Astrocyte (in vitro differentiated cells and primary cell): ENCODE measurements at places on chromosomes 5 and 9.

- no peak for DNase-seq
Observed at GRCh38 chr5:91188755-91189154, 194.4 kb downstream of the ARRDC3 start.

DNA sequence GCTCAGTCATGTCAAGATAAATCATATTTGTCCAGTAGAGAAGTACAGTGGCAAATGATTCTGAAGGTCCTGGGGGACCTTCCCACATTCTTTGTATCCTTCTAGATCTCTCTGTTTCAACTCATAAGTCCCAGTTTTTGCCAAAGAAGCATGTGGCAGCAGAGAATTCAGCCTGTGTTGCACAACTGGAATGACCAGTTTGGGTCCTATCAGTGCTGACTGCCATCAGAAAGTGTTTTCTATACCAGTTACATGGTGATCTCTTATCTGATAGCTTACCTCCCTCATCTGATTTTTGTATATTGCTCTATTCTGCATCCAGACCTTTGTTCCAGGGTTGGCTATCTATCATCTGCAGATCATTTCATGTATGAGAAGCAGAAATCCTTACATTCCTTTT is 21.7 kb downstream of the GM2A start:
- no peak for DNase-seq

GRCh38 chr5:60836131-60836530 is 7.9 kb downstream of the ELOVL7 start:
- no peak for DNase-seq

GRCh38 chr5:54230936-54231685 is 79.3 kb downstream of the ARL15 start:
- DNase-seq: no peak

- no peak for DNase-seq
Observed at GRCh38 chr9:69197687-69198086, 23.6 kb downstream of the TJP2 start.

- no peak for DNase-seq
Observed at GRCh38 chr5:96127538-96127937, 165.9 kb upstream of the ELL2 start.

- no peak for DNase-seq
Observed at GRCh38 chr5:29889051-29889450, 1304.4 kb upstream of the CDH6 start.

DNA sequence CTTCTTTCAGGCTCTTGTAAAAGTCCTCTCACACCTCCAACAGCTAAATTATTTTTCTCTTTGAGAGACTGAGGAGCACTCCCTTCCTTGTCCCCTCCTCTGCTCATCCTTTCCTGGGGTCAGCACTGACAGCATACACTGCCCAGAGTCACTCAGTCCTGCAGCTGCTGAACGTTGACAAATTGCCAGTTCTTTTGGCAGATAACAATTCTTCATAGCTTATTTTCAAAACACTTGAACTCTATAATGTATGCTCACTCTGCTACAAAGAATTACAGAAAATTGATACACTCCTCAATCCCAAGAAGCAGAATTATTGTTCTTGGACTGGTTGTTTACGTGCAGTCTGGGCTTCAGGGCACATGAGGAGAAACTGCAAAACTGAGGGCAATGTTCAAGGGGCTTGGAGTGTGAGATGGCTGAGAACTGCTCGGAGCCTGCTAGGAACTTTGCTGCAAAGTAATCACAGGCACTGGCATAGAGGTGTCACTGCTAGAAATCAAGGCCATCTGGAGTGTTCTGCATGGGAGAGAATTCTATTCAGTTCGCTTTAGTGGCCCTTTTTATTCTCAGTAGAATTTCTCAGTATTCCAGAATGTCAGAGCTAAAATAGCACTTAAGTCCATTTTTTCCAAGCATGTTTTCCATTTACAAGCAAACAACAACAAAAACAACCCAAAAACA is 96.4 kb upstream of the SPOCK1 start:
- no peak for DNase-seq

DNA sequence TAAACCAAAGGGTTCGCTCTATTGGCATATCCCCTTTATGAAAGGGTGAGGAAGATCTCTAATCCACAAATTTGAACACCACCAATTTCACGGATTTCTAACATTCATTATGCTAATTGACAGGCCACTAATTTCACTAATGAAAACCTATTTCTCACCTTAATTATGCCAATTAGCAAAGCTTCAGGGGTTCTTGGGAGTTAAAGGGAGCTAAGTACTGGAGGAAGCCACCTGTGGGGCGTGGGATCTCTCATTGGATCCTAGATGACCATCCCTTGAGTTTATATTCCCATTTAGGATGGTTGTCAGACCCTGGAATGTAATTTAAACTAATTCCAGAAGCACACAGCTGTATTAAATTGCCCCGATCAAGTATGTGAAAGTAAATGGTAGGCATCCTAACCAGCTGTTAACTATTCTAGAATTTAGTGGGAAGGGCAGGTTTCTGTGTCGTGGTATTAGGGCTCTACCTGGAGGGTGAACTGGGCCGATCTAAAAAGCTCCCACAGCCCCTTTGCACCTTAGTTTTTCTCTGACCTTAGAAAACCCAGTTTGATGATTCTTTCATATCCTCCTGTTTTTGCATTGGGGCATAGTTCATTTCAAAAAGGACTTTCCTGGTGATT is 77.1 kb downstream of the C9orf152 start:
- DNase-seq: no peak

DNA sequence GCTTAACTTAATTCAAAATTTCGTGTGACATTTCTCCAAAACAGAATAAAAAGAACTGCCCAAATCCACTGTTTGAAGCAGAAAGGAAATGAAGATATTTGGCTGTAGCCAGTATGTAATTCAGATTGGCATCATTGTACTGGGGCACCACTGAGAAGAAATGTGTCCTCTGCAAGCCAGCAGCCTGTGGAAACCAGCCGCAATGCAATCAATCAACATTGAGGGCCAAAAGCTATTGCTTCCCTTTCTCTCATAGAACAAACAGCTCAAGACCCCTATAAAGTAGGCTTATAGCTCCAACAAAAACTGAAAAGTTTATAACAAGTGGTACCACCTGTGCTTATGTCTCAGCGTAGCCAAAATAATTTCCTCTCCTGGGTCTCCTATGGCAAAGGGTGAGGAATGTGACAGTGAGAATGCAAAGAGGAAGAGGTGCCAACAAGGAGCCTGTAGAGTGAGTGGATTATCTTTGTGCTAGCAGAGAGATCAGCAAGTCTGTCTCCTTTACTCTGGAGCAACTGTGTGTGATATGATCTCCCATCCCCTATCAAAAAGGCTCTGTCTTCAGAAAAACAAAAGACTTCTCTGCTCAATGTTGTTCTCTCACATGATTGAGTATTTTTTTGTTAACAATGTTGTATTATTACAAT is 1072.3 kb upstream of the DMAC1 start:
- DNase-seq: no peak

GRCh38 chr9:83183621-83184020 is 120.7 kb upstream of the RASEF start:
- DNase-seq: no peak

- no peak for DNase-seq
Observed at GRCh38 chr5:132484391-132484725, 6.2 kb downstream of the IRF1 start.

DNA sequence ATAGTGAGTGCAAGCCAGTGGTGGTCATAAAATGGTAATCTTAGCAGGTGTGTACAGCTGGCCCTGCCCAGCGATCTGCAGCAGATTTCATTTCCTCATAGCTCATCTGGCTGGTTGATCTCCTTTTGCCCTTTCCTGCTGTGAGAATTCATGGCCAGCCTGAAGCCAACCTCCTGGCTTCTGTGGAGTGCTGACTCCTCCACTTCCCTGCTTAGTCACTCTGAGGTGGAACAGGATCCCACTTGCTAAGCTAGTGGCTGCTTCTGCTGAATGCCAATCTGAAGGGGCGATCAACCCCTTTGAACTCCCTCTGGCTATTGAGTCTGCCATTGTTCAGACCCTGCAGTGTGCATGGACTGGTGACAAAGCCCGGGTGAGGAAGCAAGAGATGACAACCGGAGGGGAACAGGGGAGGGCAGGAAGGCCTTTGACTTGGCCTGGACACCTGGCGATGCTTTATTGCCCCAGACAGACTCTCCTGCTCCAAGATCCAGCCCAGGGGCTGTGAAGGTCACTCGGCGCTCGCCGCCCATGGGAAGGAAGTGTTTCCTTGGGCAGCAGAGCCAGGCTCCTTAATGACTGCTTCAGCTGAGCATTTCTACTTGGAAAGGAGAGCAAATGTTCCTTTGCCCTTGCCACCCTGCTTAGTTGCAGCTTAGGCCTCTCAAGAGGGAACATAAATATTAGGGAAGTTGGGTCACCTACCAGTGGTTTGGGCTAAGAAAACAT is 341.1 kb downstream of the ZSWIM6 start:
- DNase-seq: peak; percentile 67

DNA sequence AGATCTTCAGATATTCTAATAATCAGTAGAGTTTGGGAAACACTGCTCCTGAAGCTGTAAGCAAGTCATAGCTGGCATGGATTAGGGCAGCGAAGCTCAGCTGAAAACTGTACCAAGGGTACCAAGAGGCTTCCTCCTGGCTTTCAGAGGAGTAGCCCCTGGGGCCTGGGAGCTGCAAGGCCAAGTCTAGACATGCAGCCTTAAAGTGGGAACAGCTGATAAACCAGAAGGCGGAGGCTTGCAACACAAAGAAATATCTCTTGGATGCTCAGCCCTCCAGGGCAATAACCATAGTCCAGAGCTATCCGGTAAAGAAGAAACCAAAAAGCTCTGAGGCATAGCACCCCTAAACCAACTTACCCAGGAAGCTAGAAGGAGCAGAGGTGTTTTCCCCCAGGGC is 51.5 kb downstream of the MRPS30 start:
- no peak for DNase-seq

- DNase-seq: peak; percentile 66
Observed at GRCh38 chr5:142680605-142681259, 5.2 kb downstream of the FGF1 start.

- no peak for DNase-seq
Observed at GRCh38 chr5:159319363-159319762, 10.9 kb downstream of the IL12B start.

GRCh38 chr5:17431272-17432050 is 66.6 kb upstream of the TAF11L2 start:
- no peak for DNase-seq

DNA sequence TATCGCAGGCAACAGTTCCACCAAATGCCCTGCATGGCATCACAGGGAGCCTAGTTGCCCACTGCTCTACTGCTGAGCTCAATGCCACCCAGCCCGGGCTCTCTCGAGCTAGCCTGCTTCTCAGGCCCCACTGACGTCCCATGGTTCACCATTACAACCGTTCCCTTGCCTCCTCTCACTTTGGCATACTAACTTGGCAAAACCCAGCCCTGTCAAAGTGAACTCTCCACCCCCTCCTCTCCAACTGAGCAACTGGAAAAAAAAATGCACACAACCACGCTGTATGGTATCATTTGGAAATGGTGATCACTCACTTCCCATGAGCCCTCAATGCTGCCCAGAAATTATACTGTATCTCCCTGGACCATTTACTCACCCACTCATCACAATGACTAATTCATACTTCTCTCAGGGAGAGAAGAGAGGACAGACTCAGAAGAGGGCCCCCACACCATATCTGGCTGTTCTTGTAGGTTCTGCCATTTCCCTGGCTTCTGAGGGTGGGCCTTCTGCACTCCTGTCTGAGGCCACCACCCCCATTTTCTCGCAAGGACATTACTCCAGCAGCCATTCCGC is 51.4 kb upstream of the RARS1 start:
- peak; percentile 71 for DNase-seq

DNA sequence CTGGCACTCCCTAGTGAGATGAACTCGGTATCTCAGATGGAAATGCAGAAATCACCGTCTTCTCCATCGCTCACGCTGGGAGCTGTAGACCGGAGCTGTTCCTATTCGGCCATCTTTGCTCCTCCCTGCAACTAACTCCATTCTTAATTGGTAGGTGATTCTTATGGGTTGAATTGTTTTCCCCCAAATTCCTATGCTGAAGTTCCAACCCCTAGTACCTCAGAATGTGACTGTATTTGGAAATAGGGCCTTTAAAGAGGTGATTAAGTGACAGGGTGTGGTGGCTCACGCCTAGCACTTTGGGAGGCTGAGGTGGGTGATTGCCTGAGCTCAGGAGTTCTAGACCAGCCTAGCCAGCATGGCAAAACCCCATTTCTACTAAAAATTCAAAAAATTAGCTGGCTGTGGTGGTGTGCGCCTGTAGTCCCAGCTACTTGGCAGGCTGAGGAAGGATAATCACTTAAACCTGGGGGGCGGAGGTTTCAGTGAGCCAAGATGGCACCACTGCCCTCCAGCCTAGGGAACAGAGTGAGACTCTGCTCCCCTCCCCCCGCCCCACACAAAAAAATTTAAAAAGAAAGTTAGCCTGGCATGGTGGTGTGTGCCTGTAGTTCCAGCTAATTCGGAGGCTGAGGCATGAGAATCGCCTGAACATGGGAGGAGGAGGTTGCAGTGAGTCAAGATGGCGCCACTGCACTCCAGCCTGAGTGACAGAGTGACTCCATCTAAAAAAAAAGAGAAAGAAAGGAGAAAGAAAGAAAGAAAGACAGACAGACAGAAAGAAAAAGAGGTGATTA is 25.2 kb upstream of the FOCAD start:
- peak; percentile 10 for DNase-seq

GRCh38 chr5:40687321-40687720 is 7.6 kb downstream of the PTGER4 start:
- no peak for DNase-seq

DNA sequence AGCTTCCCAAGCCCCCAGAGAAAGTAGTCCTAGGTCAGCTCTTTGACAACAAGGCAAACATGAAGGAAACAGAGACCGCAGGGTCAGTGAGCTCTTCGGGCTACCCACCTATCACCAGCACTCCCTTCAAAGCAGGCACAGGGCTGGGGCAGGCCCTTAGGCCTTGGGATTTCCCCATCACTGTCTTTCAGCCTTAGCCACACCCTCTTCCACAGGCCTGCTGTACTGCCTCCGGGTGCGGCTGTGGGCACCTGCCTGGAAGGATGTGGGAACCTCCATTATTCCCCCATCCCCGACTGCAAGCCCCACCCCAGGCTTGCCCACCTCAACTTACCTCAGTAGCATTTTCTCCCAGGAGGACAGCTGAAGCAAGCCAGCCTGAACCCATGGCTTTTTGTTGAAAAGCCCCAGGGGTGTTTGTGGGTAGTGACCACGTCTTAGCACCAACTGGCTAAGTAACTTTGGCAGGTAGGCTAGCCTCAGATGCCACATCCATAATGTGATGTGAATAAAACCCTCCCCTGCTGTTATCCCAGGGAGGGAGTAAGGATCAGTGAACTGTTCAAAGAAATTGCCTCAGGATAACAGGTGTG is 100.2 kb downstream of the PIK3R1 start:
- DNase-seq: no peak

- no peak for DNase-seq
Observed at GRCh38 chr9:99824378-99825171, 2.9 kb downstream of the NR4A3 start.

DNA sequence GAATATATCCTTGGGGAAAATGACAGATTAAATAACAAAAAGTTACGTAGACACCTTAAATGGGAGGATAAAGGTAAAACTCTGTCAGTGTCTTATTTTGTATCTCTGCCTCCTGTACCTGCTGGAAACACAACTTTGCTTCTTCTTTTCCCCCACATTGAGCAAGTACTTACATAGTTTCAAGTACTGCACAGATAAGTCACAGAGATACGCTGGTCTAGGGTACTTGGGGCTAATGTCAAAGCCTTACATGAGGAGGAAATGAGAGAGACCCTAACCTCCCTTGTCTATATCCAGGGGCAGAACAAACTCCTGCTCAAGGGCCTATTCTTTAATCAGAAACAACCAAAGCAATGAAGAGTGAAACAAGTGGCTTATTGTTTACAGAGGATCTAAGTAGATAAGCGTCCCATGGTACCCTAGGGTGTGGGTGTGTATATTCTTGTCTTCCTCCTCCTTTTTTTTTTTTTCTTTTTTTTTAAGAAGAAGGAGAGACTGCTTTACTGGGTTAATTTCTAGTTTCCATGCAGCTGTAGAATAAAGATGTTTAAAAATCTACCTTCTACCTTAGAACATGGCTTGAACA is 43.1 kb downstream of the ELL2 start:
- DNase-seq: no peak
